ENCODE measurements at places on chromosomes 6 and 20. TPM values are rescaled to one million over a fixed set of nuclear protein-coding genes. Genes with fewer than 3 reads are reported as not detected.

DNA sequence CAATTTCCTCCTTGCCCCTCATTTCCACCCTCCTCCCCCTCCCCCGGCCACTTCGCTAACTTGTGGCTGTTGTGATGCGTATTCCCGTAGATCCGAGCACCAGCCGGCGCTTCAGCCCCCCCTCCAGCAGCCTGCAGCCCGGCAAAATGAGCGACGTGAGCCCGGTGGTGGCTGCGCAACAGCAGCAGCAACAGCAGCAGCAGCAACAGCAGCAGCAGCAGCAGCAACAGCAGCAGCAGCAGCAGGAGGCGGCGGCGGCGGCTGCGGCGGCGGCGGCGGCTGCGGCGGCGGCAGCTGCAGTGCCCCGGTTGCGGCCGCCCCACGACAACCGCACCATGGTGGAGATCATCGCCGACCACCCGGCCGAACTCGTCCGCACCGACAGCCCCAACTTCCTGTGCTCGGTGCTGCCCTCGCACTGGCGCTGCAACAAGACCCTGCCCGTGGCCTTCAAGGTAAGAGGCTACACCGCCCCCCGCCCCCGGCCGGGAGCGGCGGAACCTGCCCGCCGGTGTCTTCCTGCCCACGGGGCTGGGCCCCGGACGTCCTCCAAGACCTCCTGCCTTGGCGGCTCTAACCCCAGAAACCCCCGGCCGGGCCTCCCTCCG, 44.9 kb upstream of the SUPT3H start:
- peak; percentile 82 for DNase-seq

- DNase-seq, result no peak
Observed at GRCh38 chr6:121216928-121217327, 117.4 kb downstream of the TBC1D32 start.

DNA sequence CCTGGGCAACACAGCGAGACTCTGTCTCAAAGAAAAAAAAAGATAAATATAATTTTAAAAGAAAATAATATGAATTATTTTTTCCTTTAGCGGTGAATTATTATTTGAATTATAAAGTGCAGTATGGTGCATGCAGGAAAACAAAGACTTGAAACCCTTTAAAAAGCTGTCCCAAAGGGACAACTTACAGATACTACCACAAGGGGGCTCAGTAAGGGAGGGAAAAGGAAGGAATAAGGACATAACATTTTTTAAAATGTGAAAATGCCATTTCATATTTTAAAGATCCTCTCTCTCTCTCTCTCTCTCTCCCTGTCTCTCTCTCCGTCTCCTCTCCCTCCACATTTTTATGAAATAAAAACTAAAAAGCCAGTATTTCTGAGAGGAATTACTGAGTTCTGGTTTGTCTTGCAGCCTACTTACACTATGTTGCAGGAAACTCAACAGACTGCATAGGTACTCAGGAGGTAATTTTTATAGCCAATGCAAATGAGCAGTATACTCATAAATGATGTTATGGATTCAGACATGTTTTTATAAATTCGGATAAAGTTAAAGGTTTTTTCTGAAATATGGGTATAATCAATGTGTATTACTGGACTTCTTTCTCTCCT, 455.0 kb upstream of the GJE1 start:
- DNase-seq, result no peak

- DNase-seq, result peak; percentile 85
Observed at GRCh38 chr6:35719830-35720733, 16.8 kb upstream of the ARMC12 start.

DNA sequence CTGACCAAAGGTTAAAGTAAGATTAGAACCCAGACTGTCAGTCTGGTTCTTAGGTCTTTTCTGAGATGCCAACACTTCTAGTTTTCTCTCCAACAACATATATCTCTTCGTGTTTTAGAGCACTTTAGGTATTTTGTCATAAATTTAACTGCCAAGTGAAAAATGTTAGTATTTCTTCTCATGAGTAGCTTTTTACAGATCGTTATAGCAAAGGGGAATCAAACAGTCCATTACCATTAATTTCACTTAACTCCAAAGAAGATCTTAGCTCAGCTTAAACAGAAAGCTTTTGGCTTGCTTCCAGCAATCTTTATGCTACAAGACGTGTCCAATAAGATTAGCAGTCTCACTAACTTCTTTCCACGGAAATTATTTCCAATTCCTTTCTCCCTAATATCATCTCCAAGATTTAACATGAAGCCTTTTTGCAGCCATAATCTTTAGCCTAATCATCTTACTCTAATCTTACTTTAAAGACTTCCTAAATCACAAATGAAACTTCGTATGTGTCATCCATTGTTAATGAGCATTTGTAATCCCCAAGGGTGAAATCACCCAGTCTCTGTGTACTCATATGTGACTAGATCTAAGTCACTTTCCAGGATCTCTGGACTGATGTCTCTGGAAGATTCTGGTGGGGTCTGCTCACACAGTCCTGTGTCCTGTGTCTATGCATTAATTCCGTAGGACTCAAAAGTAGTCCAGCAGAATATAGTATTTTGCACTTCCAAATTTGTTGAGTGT, 38.7 kb downstream of the MOXD1 start:
- no peak for DNase-seq

DNA sequence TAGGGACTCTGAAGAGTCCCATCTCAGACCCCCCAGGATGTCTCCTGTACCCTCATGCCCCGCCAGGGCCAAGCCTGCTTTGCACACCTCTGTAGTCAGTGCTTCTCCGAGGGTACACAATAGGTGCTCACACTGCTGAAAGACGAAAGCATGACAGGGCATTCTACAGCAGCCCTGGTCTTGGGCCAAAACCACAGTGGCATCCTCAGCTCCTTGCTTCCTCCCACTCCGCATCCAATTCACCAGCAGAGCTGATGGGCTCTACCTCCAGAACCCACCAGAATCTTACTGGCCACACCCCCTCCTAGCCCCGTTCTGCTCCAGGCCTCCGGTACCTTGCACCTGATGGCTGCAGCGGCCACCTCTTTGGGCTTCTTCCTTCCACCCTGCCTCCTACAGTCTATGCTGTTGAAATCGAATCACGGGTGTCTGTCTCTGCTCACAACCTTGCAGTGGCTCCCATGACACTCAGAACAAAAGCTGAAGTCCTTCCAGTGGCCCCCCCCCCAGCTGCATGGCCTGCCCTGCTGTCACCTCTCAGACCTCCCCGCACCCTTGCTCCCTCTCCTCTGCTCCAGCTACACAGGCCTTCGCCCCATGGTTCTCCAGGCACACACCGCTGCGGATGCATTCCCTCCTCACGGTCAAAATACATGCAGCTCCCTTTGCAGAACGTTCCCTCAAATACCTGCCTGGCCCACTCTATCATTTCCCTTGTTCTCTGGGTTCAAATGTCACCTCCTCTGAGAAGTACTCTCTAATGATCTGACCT, 1.2 kb downstream of the ANGPT4 start:
- DNase-seq, result no peak

- no peak for DNase-seq
Observed at GRCh38 chr6:112701201-112701600, 354.1 kb downstream of the RFPL4B start.

- no peak for DNase-seq
Observed at GRCh38 chr6:155388591-155388990, 67.0 kb downstream of the NOX3 start.

Gene CALHM6
- total RNA-seq, result 2.9 TPM

Gene C20orf202
- total RNA-seq, result 0.14 TPM

Gene GTSF1L
- not detected for total RNA-seq

Gene DUSP15
- 2.9 TPM for total RNA-seq

Gene SLC35D3
- total RNA-seq, result not detected
